Airway epithelial cell (primary cell): ENCODE measurements at places on chromosomes 12 and 14. TPM values are rescaled to one million over a fixed set of nuclear protein-coding genes. Genes with fewer than 3 reads are reported as not detected.

BDKRB2 gene
- 3.9 and 5.3 TPM in 2 replicates for total RNA-seq

KLRC4 gene
- 0.21 TPM in 1 of 2 replicates, not detected in the other for total RNA-seq

INSM2 gene
- total RNA-seq, result not detected in 2 replicates

RNASE2 gene
- not detected in 2 replicates for total RNA-seq

TC2N gene
- total RNA-seq, result 20.7 and 24.5 TPM in 2 replicates

CYP46A1 gene
- not detected in 2 replicates for total RNA-seq

A2ML1 gene
- total RNA-seq, result 93.6 and 137 TPM in 2 replicates

ALX1 gene
- not detected in 2 replicates for total RNA-seq

KRT83 gene
- total RNA-seq, result not detected in 2 replicates

SOX5 gene
- 0.14 and 0.42 TPM in 2 replicates for total RNA-seq

TMEM52B gene
- total RNA-seq, result not detected in 2 replicates
